ENCODE measurements at places on chromosomes 16 and 17. TPM values are rescaled to one million over a fixed set of nuclear protein-coding genes. Genes with fewer than 3 reads are reported as not detected.

- DNase-seq, result no peak
These were observed 93.4 kb downstream of the MSI2 start for GRCh38 chr17:57349541-57350247.

The PDILT gene
- total RNA-seq, result not detected

GRCh38 chr16:55494994-55495421 lies 13.9 kb upstream of the LPCAT2 start:
- DNase-seq, result peak; percentile 72

The SPN gene
- total RNA-seq, result 1.3 TPM

The SPNS3 gene
- total RNA-seq, result not detected

- DNase-seq, result no peak
These were observed 276.6 kb upstream of the TNRC6C start for GRCh38 chr17:77681861-77682260.

DNA sequence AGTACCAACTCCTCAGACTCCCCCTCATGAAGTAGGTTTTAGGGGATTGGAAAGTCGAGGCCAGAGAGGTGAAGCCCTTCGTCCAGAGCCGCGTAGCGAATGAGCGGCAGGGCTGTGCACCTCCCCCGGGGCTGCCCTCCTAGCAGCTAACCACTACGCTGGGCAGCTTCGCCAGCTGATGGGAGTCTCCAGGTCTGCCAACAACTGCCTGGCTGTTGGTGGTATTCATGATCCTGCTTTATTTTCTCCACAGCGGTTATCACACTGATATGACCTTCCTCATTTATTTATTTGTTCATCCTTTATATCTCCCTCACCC lies 773 bp upstream of the NETO2 start:
- DNase-seq, result no peak

DNA sequence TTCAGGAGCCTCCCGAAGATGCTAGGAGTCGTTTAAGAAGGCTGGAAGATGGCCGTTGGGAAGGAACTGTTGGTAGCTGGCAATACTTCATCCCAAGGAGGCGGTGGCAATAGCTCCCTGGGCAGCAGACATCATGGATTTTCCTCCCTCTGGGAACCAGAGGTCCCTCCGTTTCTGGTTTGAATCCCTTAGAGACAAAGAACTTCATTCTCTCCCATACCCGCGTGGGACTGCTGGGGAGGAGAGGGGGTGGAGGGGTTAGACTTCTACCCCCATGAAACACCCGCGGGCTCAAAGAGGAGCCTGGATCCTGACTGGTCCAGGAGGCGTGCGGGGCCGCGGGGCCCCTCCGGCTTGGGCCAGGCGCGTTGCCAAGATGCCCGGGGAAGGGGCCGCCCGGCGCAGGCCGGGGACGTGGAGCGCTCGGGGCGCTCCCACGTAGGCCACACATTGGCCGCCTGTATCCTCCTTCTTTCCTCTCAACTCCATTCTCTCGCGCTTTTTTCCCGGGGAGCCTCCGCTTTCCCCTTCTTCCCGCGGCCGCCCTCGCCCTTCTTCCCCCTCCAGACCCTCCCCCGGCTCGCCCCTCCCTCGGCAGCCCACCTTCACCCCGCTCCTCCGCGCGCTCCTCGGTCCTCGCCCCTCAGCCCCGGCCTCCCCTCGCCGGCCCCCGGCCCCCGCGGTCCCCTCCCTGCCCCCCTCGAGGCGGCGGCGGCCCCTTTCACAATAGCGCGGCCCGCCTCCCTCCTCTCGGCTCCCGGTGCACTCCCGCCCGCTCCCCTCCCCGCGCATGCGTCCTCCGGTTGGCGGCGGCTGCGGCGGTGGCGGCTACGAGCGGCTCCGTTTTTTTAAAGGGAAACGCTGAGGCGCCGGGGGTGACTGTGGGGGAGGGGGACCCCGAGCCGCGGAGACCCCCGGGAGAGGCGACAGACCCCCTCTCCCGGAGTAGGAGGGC lies at the start of gene MSL1:
TSS of gene MSL1 (plus strand) at position 791 of the 955 bp plus-strand sequence. CDS start 642 bp downstream, outside the sequence.
- DNase-seq, result peak; percentile 89

- no peak for DNase-seq
These were observed 18.9 kb downstream of the C16orf86 start for GRCh38 chr16:67685388-67686112.

The CD300H gene
- total RNA-seq, result not detected

- DNase-seq, result no peak
These were observed 35.8 kb downstream of the MRC2 start for GRCh38 chr17:62663304-62663703.

- no peak for DNase-seq
These were observed 93.4 kb downstream of the IRX3 start for GRCh38 chr16:54193013-54193664.

GRCh38 chr17:75877752-75878173 lies 618 bp downstream of the TRIM47 start:
- DNase-seq, result peak; percentile 86

DNA sequence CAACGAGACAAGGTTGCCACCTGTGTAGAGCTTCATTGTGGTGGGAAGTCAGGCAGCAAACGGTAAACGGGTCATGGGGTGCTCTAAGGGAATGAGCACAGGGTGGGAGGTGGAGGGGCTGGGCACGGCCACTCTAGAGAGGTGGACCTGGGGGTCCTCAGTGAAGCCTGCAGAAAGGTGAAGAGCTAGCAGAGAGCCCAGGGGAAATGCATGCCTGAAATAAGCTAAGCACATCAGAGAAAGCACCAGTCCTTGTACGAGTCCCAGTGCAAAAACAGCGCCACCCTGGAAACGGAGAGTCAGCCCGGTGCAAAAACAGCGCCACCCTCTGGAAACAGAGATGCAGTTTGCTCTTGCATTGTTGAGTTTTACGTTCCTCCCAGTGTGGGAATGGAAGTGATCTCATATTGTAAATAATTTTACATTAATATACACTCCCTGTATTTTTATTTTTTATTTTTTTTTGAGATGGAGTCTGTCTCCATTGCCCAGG lies 65.0 kb downstream of the TBC1D16 start:
- DNase-seq, result peak; percentile 70

The WNT3 gene
- 0.26 TPM for total RNA-seq

The MYO15A gene
- total RNA-seq, result under 0.01 TPM

DNA sequence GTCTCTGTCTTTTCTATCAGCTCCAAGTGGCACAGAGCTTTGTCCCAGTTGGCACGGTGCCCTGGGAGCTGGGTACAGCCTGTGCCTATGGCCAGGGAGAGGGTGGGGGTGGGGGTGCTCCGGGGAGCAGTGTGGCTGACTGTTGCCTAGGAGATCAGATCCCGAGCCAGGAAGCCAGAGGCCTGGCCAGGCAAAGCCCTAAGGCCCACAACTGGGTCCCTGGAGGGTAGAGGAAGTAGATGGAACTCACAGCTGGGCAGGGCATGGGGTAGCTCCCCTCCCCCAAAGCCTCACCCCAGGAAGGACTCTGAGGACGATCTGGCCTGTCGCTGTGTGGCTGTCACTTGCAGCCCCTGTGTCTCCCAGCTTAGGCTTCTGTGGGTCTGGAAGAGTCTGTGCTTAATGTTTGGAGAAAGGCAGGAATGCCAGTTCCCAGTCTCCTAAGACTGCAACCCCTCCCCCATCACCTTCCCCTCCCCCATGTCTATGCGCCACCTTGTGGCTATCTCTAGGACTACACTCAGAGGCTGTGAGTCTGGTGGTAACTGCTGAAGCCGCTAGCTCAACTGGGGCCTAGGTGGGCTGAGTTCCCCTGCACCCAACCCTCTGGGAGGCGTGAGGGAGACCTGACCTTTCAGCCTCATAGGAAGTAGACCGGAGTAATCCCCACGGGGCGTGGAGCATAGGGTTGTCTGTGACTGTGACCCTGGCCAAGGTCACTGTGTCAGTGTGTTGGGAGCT lies 12.6 kb downstream of the THRA start:
- DNase-seq, result peak; percentile 96

The KRTAP4-7 gene
- not detected for total RNA-seq

The MT1H gene
- 8.8 TPM for total RNA-seq

- no peak for DNase-seq
These were observed 16.8 kb upstream of the CCL1 start for GRCh38 chr17:34379868-34380267.

The TBC1D26 gene
- total RNA-seq, result not detected

GRCh38 chr16:17970157-17970765 lies 366.3 kb downstream of the NPIPA8 start:
- DNase-seq, result no peak

DNA sequence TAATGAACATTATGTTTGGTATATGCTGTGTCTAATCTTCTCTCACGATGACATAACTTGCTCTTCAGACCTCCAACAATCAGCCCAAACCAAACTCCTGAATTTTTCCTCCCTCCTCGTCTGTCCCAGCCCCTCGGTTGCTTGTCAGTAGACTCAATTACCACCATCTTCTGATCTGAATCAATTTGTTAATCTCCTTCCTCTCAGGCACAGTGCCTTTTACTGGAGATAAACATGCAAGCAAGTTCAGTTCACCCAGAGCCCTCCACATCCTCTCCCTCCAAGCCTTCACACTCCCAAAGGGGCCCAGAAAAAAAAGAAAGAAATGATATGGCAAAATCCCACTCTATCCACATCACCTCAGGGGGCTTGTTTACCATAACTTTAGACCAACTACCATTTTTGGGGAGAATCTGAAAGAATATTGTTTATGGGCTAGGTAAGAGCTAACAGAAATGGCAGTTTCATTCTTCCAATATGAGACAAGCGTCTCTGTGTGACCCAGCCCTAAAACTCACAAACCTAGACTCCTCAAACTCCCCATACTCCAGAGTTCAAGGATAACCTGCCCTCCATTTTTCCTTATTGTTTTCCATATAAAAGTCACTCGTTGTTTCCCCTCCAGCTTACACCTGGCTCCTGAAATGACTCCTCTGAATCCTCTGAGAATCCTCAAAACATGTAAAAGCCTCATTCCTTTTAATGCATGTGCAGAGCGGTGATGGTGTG lies 1.5 kb downstream of the TEX2 start:
- DNase-seq, result no peak

DNA sequence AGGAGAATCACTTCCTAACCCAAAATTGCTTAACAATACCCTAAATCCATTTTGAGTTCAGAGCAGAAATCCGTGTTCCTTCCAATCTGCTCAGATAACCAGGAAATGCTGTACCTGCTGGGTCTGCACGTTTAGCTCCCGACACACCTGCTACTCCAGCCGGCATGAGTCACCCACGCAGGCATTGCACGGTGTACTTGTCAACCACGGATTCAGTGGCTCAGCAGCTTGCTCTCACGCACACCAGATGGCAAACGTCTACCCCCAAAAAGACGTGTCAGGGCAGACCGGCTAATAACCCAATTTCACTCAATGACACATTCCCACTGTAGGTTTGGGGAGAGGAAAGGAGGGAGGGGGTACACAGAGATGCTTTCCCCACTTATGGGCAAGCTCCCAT lies 468.1 kb downstream of the SOX9 start:
- peak; percentile 90 for DNase-seq

The ECI1 gene
- 102 TPM for total RNA-seq

GRCh38 chr16:55154262-55154661 lies 169.7 kb upstream of the IRX6 start:
- no peak for DNase-seq

- DNase-seq, result peak; percentile 69
These were observed 63.3 kb upstream of the HSBP1 start for GRCh38 chr16:83744441-83744981.

DNA sequence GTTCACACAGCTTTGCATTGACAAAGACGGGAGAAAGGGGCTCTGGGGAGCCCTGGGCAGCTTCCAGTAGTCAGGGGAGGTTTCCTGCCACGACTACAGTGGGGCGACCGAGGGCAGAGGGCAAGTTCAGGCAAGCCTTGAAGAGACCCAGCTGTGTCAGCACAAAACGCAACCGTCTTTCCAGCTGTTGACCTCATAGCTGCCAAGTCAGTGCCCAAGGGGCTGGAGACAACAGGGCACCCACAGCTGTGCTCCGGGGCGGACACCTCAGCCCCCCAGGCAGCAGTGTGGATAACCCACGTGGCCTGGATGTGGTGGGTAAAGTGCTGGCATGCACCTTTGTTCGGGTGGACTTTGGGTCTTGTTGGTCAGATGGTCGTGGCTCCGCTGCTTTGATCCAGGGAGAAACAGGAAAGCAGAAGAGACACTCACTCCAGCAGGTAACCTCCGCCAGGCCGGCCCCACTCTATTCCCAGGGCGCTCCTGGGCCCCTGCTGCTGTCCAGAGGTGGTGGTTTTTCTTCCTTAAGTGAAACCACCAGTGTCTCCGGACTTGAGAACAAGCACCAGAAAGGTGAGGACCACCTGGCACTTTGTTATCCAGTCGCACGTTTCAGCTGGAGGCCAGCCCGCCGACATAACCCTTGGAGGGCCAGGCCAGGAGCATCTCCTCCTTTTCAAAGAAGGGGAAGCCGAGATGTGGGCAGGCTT lies 17.6 kb upstream of the CBX2 start:
- DNase-seq, result no peak

GRCh38 chr17:888998-889441 lies 90.6 kb downstream of the NXN start:
- no peak for DNase-seq

The ADAM11 gene
- under 0.01 TPM for total RNA-seq

DNA sequence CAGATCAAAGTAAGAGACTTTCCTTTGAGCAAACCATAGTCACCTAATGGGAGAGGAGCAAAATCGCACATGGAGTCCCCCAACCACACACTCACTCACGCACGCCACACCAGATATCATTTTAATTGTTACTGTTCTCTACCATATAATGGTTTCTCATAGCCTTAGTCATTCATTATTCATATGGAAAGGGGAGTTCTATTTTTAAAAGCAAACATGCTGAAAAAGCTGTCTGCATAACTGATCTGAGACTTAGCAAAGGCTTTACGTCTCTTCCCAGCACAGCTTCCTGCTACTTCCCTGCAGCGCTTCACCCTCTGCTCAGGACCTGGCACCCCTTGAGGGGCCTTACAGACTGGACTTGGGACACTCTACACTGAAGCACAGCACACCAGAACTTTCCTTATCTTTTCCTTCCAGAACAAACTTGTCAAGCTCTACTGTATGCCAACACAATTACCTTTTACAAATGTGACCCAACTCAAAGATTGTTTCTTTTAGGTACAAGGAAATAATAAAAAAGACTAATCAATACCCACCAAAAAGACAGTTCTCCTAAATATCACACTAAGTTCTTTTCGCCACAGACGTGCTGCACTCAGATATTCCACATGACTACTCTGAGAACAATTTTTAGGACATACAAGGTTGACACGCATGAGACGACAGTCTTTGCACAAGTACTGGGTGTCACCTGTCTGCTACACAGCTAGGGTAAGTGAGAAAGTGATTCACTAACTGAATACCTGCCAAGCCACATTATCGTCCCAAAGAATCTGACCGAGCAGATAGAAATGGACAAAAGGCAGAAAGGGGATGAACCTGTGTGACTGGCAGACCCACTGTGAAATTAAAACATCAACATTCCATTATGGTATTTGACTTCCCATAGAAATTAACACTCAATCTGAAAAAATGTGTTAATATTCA lies 21.5 kb downstream of the SRP68 start:
- no peak for DNase-seq

The HEATR9 gene
- total RNA-seq, result not detected

The SOX15 gene
- not detected for total RNA-seq

- no peak for DNase-seq
These were observed 12.3 kb upstream of the CDRT4 start for GRCh38 chr17:15479703-15480102.

The TOX3 gene
- 1.3 TPM for total RNA-seq

GRCh38 chr17:47736501-47737495 lies 3.8 kb downstream of the TBX21 start:
- no peak for DNase-seq

- DNase-seq, result peak; percentile 17
These were observed 113.2 kb downstream of the PRKCB start for GRCh38 chr16:23948949-23949411.

All from body of pancreas (tissue), 4 donors.